ENCODE measurements at places on chromosomes 16 and 17.

GRCh38 chr16:17027488-17028129 lies 443.2 kb downstream of the XYLT1 start:
- no peak for DNase-seq

DNA sequence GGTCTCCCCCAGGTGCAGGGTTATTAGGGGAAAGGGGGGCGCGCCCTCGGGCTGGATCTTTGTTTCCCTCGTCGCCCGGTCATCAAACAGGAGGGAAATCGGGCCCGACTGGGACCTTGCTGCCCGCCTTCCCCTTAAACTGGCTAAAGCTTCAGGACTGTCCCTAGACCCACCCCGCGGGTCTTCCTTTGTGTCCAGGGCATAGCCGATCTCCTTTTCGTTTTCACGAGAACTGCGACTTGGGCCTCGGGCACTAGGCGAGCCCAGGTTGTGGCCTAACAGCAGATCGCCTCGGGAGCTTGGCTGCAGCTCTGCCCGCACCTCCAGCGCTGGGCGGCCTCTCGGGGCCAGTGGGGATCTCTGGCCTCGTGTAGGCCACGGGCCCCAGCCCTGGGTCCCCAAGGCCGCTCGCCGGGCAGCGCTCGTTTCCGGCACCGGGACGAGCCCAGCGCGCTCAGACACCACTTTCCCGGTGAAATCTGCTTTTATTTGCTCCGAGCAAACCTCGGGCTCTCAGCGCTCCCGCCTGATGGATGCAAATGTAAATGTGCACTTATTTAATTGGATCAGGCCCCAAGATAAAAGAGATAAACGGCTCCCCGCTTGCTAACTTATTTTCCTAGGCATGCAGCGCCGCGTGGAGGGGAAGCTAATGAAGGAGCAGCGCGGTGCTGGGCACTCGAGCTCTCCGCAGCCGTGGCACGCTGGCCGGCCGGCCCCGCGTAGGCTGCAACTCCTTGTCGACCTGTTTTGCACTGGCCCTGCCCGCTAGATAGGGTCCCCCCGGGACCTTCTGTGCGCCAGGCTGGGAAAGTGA lies 7.8 kb downstream of the IRX5 start:
- DNase-seq, result no peak

GRCh38 chr17:35807371-35808144 lies 1.7 kb upstream of the TAF15 start:
- no peak for DNase-seq

GRCh38 chr16:4915226-4915761 lies 21.7 kb downstream of the PPL start:
- DNase-seq, result no peak

DNA sequence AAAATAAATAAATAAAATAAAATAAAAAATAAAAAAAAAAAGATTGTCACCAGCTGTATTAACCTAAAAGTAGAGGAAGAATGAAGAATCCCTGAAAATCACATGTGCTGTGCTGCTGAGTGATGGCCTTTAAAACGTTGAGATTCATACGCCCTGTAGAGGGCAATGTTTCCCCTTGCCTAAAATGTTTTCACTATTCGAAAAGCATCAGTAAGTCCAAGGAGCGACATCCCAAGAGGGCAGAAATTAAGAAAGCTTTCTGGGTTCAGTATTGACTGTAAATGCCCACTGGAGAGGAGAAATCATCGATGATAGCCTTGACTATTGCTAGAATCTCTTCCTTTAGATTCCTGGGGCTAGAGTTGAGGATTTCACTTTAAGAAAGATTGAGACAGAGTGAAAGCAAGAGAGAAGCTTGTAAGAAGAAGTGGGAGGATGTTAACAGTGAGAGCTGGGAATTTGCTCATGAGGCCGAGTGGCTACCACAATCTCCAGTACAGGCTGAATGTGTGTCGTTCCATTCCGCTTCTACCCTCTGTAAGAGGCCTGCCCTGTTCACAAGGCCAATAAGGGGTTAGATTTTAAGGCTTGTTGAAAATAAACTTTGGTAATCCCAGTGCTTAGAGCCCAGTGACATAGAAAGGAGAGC lies 170.8 kb upstream of the FAM20A start:
- peak; percentile 86 for DNase-seq

DNA sequence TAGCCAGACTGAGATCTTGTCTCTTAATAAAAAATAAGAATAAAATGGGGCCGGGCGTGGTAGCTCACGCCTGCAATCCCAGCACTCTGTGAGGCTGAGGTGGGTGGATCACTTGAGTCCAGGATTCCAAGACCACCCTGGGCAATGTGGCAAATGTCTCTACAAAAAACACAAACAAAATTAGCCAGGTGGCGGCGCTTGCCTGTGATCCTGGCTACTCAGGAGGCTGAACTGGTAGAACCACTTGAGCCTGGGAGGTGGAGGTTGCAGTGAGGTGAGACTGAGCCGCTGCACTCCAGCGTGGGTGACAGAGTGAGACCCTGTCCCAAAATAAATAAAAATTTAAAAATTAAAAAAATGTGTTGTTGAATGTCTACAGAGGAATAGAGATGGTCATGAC lies 2.9 kb upstream of the DEF8 start:
- no peak for DNase-seq

GRCh38 chr17:27554152-27554551 lies 76.8 kb upstream of the LGALS9 start:
- no peak for DNase-seq

DNA sequence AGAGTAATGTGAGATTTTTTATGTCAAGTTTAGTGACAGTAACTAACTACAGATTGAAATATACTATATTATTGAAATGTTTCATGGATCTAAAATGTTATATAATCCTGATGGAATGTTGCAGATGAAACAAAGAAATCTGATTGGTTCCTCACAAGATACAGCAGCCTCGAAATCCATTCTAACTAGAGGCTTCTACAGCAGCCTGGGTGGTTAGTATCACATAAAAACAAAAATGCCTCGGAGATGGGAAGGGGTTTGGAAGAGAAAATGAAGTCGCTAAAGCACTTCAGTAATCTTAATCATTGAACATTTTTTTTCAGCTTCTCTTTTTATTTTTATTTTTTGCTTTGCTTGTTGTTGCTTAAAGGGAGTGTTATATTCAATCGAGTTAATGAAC lies 75.2 kb downstream of the TANC2 start:
- no peak for DNase-seq

DNA sequence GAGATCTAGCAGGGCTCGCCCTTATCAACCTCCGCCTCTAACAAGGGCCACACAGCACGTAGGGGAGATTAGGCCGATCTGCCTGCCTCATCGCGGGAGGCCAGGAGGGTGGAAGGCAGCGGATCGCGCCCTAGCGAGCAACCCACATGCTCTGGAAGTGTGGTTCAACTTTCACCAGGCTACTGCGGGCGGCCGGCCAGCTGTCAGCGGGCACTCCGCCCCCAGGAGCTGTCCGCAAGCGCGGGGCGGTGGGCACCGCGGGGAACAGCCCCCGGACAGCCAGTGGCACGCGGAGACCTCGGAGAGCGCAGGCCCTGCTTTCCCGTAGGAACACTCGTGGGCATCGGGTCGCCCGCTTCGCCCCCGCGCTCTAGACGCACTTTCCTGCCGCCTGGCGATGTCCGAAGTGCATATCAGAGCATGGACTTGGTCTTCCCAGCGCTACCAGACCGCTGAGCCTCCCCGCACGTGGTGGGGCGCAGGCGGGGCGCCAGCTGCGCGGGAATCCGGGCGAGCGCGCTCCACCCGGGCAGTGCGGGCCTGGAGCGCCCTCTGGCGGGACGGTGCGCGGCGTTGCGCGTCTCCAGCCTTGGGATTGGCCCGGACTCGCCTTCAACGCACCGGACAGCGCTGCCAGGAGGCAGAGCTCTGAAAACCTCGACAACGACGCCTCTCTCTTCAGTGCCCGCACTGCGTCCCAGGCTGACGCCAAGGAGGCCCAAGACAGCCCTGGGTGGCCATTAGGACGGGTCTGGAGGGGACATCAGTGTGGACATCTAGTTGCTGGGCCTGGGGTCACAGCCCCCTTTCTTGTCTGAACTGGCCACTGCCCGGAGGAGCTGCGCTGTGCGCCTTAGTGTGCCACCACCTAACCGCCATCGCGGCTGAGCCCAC lies 3.6 kb upstream of the ZNHIT3 start:
- DNase-seq, result peak; percentile 58

- no peak for DNase-seq
Measured at GRCh38 chr17:42429726-42430447, 6.8 kb upstream of the CAVIN1 start.

DNA sequence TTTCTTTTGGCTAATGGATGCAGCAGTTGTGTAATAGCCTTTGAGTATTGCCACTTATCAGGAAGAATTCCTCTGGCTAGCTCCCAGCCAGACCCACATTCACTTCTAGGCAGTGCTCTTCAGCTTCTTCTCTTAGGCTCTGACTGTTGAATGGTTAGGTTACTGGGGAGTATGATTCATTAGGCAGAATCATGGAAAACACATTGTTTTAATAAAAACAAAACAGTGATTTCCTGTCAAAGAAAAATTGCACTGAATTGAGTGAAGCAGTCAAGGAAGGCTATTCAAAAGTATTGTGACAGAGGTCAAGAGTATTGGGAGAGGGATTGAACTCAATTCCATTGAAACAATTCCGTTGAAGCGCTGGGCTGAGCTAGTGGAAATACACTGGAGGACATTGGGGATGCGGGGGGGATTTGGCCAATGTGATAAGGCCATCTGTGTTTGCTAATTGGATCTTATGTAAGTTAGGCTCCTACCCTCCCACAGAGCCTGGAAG lies 68.0 kb downstream of the CNTNAP4 start:
- no peak for DNase-seq

DNA sequence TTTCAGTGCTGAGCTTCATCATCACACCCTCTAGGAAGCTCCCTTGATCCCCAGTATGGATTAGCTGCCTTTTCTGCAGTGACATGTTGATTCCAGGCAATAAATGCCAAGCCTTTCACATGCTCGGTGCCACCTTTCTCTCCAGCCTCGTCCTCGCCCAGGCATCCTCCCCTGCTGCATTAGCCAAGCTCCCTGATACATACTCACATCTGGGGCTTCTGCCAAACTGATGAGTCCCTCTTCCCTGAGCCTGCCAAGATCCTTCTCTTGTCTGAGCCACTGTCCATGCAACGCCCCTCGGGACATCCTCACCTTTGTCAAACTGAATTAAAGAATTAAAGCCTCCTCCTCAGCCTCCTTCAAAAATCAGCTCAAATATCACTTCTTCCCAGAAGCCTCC lies 538.5 kb upstream of the CDH11 start:
- DNase-seq, result no peak

DNA sequence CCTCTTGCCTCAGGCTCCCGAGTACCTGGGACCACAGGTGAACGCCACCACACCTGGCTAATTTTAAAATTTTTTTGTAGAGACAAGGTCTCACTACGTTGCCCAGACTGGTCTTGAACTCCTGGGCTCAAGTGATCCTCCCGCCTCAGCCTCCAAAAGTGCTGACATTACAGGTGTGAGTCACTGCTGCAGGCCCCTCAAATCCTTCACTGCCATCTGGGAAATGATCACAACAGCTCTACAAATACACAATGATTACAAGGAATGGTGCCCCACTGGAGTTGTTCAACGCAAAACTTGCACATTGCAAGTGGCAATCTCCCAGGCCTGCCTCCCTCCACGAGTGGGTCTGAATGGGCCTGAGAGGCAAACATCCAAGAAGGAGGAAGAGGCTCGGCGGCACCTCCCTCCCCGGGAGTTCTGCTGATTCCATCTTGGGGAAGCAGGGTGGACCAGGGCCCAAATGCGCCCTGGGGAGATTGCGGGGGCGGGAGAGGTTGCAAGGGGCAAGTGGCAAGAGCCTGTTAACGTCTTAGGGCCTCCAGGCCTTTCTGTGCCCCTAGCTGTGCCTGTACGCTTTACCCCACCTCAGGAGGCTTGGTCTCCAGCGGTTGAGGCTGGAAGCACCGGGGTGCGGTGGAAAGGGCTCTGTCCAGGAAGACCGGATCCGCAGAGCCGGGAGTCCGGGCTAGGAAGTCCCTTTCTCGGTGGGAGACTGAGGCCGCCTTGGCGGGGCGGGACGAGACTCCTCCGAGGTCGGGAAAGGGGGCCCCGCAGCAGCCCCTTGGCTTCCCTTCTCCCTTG lies 656 bp upstream of the IGFBP4 start:
- peak; percentile 65 for DNase-seq

GRCh38 chr16:78137782-78138616 lies 38.5 kb downstream of the WWOX start:
- DNase-seq, result no peak

DNA sequence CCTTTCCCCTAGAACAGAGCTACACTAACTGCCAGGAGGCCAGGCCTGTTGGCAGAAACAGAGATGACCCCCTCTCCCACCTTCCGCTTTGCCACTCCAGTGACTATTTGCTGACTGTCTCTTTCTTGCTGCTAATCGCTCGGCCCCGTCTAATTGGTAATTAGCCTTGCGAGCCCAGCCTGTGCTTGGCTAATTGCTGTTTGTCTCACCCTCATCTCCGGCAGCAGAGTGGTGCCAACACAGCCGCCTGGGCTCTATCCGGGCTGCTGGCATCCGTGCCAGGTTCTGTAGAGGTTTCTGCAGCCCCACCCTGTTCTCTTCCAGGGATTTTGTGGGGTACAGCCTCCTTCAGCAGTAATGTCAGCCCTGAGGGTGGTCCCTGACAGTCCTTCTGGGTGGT lies 27.4 kb upstream of the PHB1 start:
- no peak for DNase-seq

DNA sequence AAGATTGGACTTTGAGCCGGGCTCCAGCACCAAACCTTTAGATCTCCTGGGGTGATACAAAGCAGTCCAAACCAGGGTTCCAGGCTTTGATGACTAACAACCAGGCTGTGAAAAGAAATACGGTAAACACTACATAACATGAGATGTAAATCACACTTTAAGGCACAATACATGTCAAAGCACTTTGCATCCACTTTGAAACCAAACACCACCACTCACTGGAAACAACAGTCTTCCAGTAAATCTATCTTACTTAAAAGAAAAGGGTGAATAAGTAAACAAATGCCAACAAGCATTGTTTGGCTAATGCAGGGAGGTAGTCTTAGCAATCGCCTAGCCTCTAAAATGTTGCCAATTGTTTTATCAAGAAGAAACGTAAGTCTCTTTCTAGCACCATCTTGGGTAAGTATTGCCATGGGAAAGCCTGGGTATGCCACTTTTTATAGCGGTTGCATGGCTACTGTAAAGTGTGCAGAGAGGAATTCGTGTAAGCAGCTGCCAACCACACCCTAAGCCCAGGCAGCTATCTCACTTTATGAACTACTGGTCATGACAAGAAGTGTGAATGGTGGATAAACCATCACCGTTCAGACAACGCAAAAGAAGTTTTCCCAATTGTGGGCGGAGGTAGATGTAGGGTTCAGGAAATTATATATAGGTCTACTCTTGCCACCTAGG lies 267.4 kb upstream of the PSMD7 start:
- DNase-seq, result no peak

- peak; percentile 99 for DNase-seq
Measured at GRCh38 chr17:81393684-81394376, 1.4 kb upstream of the BAHCC1 start.

DNA sequence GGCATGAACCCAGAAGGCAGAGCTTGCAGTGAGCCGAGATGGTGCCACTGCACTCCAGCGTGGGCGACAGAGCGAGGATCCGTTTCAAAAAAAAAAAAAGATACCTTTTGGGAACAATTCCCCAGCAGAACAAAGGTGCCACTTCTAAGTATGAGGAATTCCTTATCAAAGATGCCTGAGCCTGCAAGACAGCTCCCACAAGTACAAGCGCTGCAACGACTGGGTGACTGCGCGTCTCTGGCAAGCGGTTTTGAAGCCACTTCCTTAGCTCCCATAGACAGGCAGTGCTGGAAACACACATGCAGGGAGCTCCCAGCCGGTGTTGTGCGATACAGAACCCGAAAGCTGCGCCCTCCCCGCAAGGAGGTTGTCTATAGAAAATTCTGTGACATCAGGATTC lies 60.5 kb downstream of the ADCY9 start:
- DNase-seq, result no peak

- no peak for DNase-seq
Measured at GRCh38 chr16:27236635-27237218, 31.8 kb downstream of the NSMCE1 start.
